ENCODE measurements at places on chromosomes 11 and 22.
A peak's percentile ranks its signal among the peaks of the same experiment; 100 is the strongest.

DNA sequence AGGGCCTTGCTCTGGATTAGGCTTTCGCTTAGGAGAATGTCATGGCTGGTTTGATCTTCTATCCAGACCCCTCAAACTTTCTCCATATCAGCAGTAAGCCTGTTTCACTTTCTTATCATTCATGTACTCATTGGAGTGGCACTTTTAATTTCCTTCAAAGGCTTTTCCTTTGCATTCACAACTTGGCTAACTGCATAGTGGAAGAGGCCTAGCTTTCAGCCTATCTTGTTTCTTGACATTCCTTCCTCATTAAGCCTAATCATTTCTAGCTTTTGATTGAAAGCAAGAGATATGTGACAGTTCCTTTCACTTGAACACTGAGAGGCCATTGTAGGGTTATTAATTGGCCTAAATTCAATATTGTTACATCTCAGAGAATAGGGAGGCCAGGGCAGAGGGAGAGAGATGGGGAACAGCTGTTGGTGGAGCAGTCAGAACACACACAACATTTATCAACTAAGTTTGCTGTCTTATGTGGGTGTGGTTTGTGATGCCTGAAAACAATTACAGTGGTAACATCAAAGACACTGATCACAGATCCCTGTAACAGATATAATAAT is 37.7 kb upstream of the APOBEC3A start:
- DNase-seq: no peak

- DNase-seq: no peak
These were observed 63.1 kb upstream of the CCDC90B start for GRCh38 chr11:83349296-83349695.

DNA sequence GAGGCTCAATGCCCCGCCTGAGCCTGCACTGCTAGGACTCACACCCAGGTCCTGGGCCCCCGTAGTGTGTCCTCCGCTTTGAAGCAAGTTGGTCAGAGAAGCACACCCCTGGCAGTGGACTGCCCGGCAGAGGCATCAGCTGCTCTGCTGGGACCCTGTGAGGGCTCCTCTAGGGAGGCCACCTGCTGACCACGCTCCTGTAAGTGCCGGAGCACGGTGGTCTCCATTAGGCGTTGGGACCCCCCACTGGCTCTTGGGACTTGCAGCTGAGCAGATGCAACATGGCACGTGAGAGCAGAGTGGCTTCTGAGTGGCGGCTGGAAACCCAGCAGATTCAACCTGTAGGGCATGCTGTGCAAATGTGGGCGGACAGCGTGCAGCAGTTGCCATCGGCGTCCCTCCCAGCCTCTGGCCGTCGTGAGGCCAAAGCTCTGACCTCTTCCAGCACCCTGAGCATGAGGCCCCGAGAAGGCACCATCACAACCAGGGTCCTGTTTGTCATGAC is 16.9 kb downstream of the MRGPRG start:
- no peak for DNase-seq

- no peak for DNase-seq
These were observed 44.4 kb upstream of the ST14 start for GRCh38 chr11:130115218-130115617.

DNA sequence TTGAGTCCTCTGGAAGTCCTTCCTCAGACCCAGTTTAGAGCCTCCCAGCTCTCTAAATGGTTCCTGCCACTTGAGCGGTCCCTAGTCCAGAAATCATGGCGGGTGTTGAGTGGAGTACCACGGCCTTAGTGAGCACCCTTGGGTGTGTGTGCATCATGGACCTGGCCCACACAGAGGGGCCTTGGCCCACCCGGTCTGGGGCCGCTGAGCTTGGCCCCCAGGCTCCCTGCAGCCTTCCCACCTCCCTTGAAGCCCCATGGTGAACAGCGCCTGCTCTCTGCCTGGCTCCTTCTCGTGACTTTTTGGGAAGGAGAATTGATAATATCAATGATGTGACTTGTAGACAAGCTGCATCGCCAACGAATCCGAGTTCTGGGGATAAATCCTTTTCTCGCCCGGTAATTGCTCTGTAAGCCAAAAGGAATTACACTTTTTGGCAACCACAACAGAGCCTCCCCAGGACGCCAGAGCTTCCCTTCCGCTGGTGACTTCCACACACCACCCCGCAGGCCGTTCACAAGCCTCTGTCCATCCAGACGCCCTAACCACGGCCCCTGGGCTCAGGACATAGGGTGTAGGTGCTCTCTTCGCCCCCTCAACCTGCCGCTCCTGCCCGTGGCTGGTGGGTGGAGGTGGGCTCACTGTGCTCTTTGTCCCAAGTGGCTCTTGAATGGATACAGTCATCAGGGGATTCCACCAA is 93.8 kb downstream of the NECTIN1 start:
- no peak for DNase-seq

GRCh38 chr11:47044119-47044518 is 107.6 kb downstream of the CSTPP1 start:
- no peak for DNase-seq

DNA sequence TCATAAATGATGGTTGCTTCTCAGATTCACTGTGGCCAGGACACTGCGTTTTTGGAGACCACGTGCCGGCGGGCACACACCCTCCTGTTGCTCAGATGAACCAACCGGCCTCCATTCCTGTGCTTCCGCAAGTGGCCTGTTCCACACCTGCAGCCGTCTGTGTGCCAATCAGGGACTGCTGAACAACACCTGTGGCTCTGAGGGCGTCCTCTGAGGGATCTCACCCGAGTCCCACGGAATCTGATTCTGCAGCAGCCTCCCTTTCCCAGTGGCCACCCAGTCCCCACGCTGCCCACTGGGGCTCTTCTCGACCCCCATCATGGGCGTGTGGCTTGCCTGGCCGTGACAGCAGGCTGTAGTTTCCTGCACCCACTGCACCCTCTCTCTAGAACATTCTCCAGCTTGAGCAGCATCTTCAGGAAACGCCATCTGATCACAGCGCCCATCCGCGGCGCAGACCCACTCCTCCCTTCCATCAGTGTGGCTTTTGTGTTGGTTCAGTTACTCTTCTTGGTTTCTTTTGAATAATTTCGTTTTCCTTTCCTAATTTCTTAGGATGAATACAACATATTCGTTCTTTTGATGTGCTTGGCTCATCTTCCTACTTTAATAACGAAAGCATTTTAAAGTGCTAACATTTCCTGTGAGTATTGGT is 100.3 kb upstream of the SLC22A12 start:
- DNase-seq: no peak

- DNase-seq: no peak
These were observed 1.9 kb downstream of the EPS8L2 start for GRCh38 chr11:707817-708420.

DNA sequence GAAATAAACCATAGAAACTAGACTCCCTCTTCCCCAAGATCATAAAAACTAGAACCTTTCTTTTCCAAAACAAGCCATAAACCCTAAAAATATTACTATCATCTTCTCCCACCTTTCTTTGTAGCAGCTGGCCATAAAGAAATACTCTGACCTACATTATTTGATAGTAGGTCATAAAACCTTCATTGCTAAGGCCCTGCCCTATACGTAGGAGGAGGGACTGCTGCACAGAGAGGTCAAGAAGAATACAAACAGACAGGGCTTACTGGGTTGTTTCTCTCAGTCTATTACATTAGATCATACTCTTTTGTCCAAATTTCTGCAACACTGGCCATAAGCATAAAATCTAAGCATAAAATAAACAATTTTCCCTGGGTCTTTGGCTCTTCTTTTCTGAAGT is 101.5 kb downstream of the TYR start:
- DNase-seq: no peak

DNA sequence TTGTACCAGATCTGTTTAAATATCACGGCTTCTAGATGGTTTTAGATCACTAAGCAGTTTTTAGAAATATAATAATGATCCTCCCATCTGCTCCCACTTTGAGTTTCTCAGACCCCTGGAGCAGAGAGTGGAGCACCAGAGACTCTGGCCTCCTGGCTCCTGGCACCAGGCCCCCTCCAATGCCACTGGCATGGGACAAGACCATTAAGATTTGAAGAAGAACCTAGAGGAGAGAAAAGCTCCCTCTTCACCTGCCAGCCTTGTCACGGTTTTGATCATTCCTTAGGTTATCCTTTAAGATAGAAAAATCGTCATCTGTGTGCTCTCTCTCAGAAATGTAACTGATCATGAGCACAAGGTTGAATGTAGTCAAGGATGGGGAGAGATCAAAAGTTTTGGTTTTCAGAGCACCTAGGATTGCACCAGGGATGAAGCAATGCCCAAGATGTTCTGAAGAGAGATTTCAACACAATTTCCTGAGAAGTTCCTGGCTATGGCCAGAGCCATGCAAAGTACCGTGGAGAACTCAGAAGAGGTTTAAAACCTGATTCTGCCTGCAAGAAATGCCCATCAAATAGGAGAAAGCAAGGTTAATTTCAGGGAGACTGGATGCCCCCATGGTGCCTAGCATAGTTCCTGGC is 22.2 kb downstream of the IL10RA start:
- DNase-seq: no peak

- no peak for DNase-seq
These were observed 2.1 kb downstream of the OAF start for GRCh38 chr11:120212926-120213325.

DNA sequence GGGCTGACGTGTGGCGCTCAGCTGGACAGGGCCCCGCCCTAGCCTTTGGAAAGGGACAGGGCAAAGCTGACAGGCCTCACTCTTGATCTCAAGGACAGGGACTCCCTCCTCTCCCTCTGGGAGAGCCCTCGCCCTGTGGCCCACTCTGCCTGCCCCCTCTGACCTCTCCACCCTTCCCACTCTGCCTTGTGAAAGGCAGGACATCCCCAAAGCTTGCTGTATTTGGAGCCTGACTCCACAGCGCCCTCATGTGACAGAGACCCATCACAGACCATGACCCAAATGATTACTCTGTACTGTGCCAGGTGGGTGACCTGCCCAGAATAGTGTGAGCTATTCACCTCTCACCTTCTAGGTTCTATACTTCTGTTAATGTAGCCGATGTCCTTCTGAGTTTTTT is 18.8 kb downstream of the P2RY2 start:
- no peak for DNase-seq

- no peak for DNase-seq
These were observed 8.5 kb downstream of the DENND6B start for GRCh38 chr22:50318356-50318697.

DNA sequence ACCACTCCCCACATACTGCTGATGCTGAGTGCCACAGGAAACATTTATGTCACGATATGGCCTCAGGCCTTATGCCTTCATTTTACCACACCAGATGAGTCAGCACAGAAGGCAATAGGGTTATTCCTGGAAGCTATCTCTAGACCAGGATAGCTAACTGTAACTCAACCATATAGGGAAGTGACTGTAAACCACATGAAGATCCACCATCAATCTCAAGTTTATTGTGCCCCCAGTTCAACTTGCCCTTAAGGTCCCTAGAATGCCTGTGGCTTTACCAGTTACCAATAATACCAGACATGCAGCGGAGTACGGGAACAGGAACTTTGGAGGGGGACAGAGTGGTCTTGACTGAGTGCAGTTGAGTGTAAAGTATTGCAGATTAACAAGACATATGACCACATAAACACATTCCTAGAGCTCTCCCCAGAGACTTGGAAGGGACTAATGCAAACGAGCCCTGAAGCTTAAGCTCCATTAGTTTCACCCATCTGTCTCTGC is 180.9 kb downstream of the KIF18A start:
- DNase-seq: no peak

- no peak for DNase-seq
These were observed 59.3 kb upstream of the FAM181B start for GRCh38 chr11:82792822-82793569.

- DNase-seq: peak; percentile 28
These were observed 33.6 kb downstream of the ASRGL1 start for GRCh38 chr11:62370743-62371440.

- DNase-seq: no peak
These were observed 871 bp upstream of the SIDT2 start for GRCh38 chr11:117177534-117178209.

DNA sequence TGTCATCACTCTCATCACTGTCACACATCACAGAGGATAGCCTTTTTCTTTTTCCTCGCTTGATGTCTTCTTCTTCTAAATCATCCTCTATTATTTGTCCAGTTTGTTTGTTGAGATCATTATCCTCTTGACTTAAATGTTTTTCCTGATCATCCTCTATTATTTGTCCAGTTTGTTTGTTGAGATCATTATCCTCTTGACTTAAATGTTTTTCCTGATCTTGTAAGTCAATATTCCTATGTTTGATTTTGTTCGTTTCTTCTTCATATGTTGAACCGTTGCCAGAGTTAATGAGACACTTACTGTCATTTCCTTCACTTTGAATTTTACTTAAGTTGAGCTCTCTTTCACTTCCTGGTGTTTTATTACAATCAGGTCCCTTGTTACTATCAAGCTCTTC is 5.6 kb downstream of the CCDC82 start:
- no peak for DNase-seq

GRCh38 chr11:73307323-73308002 is 613 bp upstream of the ARHGEF17 start:
- DNase-seq: peak; percentile 94

GRCh38 chr11:60959431-60959830 is 7.5 kb upstream of the SLC15A3 start:
- DNase-seq: no peak

DNA sequence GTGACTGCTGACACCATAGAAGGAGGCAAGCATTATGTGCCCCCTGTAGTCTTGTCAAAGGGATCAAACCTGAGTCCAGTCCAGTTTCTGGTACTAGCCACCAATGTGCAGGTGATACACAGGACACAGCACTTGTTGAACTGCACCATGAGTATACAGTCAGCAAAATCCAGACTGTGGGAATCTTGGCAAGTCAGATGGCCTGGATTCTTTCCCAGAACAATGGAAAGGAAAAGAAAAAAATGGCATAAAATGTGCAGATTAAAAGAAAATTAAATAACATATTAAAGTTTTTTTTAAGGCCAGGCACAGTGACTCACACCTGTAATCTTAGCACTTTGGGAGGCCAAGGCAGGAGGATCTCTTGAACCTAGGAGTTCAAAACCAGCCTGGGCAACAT is 16.8 kb downstream of the CRY2 start:
- no peak for DNase-seq

- no peak for DNase-seq
These were observed 22.2 kb downstream of the MYBPC3 start for GRCh38 chr11:47329987-47330931.

DNA sequence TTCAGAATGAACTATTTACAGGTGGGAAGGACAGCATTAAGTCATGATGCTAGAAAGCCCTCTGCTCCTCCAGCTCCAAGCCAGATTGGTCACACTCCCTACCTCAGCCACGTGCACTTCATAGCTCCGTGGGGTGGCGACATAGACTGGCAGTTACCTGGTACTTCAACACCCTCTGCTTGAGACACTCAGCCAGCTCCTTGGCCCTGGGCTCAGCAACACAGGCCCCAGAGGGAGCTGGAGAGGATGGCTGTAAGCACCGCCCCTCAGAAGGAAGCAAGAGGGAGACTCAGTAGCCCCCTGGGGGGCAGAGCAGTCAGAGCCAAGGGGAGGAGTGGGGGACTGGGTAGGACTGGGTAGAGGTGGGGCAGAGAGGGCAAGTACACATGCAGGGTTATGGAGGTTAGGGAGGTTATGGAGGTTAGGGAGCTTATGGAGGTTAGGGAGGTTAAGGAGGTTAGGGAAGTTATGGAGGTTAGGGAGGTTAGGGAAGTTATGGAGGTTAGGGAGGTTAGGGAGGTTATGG is 102.1 kb upstream of the BID start:
- no peak for DNase-seq
